ENCODE measurements at places on chromosomes 16 and 17.

- no peak for DNase-seq
Measured at GRCh38 chr16:87286839-87287626, 30.2 kb downstream of the C16orf95 start.

DNA sequence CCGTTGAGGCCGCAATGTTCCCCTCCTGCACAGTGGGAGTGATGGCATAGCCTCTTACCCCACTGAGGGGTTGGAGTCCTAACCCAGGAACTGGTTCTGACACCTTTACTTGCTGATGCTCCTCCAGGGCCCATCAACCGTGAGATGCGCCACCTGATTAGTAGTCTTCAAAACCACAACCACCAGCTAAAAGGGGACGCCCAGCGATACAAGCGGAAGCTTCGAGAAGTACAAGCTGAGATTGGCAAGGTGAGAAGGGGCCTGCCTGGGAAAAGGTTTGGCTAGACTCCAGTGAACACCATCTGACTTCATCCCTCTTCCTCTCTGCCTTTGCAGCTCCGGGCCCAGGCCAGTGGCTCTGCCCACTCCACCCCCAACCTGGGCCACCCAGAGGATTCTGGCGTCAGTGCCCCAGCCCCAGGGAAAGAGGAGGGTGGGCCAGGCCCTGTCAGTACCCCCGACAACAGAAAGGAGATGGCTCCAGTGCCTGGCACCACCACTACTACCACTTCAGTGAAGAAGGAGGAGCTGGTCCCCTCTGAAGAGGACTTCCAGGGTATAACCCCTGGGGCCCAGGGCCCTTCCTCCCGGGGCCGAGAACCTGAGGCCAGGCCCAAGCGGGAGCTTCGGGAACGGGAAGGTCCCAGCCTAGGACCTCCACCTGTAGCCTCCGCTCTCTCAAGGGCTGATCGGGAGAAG lies 5.8 kb downstream of the RNF40 start:
- DNase-seq: no peak

- no peak for DNase-seq
Measured at GRCh38 chr17:2063261-2064146, 8.6 kb downstream of the HIC1 start.

DNA sequence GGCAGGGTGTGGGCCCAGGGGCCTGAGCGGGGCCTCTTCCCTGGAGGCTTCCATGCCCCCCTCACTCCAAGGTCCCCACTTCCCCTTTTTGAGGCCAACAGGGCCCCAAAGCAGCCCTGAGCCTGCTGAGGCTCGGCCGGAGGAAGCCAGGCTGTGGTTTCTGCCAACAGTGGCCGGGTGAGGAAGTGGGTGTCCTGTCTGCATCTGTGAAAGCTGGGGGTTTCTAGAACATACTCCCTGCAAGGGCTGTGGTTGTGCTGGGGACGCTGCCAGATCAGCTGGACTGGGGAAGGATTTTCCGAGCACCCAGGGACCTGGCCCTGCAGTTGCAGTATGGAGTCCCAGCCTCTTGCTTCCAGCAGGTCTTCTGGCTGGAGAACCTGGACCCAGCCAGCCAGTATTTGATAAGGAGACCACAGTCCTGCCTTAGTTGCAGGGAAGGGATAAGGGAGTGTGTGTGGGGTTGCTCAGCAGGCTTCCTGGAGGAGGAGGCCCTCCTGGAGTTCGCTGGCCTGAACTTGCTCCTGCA lies 15.7 kb downstream of the ADCY7 start:
- peak; percentile 31 for DNase-seq

GRCh38 chr16:4828567-4829321 lies 18.3 kb downstream of the GLYR1 start:
- no peak for DNase-seq

DNA sequence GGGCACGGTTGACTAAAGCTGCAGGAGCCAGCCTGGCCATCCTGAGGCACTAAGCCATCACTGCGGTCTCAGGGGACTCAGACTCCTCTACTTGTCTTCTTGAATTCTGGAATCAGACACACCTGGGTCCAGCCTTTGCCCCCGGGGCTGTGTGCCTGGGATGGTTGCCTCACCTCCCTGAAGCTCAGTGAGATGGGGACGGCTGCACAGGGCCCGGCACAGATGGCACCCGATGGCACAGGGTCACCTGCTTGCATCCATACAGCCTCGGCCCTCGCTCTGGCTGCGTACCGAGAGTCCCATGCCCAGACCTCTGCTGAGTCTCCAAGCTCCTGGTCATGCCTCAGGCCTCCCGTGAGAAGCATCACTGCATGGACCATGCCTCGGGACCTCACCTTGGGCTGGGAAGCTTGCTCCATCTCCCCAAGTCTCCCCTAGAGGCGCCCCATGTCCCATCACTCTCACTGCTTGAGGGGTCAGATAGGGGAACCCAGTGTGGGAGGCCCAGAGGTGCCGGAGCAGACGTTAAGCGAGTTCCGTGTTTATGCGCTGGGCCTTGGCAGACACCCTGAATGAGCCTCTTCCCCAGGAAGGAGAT lies 316.3 kb downstream of the SEC14L1 start:
- no peak for DNase-seq

- no peak for DNase-seq
Measured at GRCh38 chr17:37659925-37660324, 16.7 kb upstream of the DDX52 start.

DNA sequence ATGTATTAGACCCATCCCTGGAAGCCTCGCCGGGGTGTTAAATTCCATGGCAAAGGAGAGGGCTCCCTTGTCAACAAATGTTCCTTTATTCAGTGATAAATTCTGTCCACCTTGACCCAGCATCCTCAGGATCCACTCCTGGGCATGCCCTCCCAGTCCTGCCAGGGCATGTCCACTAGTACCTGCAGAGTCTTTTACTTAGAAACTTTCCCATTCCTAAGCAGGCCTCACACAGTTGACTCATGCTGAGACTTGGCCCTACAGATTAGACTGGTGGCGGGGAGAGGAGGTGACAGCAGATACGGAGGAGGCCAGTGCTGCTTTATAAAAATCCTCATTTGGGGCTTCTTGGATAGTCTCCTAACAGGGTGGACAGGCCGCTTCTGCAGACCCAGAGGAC lies 88.8 kb downstream of the CYLD start:
- DNase-seq: no peak

- DNase-seq: no peak
Measured at GRCh38 chr16:77617996-77618395, 104.3 kb upstream of the NUDT7 start.

DNA sequence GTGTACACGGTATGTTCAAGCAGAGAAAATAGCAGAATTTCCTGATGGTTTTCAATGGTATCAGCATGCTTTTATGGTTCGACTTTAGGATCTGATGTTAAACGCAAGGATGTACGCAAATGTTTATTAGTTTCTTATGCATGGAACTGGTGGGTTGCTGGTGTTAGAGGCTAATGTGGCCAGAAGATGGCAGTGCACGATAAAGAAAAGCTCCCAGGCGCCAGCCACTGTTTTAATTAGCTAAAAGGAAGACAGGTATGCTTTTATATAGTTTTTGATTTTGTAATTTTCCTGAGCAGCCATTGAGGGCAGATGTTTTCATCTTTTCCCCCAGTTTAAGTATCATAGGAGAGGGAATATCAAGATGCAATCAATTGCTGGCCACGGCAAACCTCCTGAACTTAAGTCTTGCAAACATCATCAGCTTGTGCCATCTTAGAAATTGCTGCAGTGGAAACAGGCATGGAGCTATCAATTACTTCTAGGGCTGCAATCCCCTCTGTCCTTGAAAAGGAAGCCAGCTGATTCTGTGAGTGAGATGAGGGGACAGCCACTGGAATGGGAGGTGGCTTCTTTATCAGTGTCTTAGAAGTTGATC lies 648.5 kb upstream of the RBFOX1 start:
- no peak for DNase-seq

DNA sequence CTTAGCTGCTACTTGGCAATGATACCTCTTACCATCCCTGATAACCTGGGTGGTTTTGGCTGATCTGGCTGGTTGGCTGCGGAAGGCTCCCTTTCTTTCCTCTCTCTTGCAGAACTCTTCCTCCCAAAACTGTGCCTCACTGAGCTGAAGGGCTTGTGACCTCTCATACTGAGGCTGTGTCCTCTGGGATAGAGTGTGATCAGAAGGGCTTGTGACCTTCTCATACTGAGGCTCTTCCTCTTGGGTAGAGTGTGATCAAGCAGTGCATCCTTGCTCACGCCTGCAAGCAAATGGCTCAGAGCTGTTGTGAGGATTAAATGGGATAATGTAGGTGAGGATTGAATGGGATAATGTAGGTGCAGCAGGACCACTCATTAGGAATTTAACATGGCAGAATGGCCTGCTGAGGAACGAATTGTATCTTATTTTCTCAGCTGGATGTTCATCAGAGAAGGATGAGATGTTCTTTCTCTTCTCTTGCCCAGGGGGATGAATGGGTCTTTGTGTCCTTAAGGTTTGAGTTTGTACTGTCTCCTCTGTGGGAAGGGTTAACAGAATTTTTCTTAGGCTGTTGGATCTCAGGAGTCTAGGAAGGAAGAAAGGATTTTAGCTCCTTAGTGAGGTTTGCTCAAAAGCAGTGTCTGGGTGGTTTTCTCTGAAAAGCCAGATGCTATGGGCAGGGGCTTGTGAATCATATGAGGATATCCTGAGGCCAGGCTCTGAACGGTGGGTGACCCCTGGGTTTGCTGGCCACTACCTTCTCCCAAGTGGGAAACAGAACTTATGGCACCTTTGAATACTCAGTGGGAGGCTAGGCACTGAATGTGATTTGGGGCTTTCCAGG lies 130.0 kb upstream of the HS3ST2 start:
- DNase-seq: no peak

- no peak for DNase-seq
Measured at GRCh38 chr17:1730326-1731193, 6.1 kb downstream of the WDR81 start.

GRCh38 chr16:30874244-30874820 lies 19.5 kb downstream of the BCL7C start:
- DNase-seq: no peak

DNA sequence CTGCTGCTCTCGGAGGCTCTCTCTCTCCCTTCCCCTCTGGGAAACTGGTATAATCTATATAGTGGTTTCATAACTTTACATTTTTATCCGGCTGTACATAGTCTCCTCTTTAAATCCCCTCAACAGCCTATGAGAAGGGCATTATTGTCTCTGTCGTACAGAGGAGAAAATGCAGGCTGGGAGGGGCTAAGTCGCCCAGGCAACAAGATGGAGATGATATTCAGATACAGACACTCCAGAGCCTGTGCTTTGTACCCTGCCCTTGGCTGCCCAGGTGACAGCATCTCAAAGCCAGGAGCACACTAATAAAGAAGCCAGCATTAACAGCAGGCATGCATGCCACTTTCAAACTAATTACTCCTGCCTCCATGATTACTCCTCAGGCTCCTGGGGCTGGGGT lies 4.7 kb upstream of the EIF1 start:
- no peak for DNase-seq

- DNase-seq: no peak
Measured at GRCh38 chr16:27189335-27189972, 13.9 kb upstream of the KDM8 start.

DNA sequence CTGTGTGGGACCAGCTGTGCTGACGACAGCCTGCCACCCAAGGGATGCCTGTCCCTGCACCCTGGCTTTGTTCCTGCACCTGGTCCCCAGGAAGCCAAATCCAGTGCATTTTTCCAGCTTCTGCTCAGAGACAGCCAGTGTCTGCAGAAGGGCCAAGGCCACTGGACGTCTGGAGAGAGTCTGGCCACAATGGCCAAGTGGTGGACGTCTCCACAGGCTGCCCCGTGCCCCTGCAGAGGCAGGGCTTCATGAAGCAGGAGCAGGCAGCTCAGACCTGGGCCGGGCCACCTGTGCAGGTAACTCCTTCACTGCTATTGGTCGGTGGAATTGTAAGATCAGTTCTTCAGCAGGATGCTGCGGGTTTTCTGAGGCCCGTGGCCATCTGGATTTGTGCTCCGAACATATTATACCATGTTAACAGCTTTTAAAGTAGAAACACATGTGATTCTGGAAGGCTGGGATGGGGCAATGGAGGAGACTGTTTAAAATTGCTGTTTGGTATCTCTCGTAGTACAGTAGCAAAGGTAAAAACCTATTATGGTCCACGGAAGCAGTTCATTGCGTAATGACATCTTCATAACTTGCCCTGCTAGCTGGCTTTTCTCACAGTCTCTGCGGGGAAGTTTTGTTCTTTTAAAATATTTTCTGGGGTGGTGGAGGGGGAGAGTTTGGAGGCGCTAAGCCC lies 185.3 kb downstream of the CCDC182 start:
- no peak for DNase-seq

GRCh38 chr17:76867578-76868175 lies 527 bp upstream of the MGAT5B start:
- DNase-seq: no peak

GRCh38 chr16:48201515-48202201 lies 42.4 kb upstream of the LONP2 start:
- no peak for DNase-seq

DNA sequence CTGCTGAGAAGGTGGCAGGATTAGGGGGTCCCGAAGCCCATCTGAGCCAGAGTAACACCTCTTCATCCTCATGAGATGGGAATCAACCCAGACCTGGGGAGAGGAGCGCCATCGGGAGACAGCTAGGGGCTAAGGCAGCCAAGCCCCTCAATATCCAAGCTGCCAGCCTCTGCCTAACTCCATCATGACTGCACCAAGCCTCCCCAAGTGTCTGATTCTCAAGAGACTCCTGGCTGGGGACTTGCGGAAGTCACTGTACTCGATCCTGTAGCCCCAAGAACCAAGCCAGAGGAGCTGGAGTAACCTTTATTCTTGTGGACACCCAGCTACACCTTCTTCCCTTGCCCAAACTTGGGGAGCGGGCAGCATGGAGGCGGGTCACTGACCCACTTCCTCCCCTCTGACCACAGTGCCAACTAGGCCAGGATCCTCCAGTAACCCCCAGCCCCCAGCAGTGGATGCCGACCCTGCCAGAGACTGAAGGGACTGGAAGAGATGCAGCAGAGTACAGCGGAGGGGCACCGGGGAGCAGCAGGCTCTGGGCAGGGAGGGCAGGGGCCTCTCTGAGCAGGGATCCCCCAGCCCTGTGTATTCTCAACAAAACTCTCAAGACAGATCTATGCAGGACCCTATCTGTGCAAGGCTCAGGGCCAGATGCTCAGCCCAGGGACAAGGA lies 13.3 kb downstream of the HDAC5 start:
- no peak for DNase-seq

DNA sequence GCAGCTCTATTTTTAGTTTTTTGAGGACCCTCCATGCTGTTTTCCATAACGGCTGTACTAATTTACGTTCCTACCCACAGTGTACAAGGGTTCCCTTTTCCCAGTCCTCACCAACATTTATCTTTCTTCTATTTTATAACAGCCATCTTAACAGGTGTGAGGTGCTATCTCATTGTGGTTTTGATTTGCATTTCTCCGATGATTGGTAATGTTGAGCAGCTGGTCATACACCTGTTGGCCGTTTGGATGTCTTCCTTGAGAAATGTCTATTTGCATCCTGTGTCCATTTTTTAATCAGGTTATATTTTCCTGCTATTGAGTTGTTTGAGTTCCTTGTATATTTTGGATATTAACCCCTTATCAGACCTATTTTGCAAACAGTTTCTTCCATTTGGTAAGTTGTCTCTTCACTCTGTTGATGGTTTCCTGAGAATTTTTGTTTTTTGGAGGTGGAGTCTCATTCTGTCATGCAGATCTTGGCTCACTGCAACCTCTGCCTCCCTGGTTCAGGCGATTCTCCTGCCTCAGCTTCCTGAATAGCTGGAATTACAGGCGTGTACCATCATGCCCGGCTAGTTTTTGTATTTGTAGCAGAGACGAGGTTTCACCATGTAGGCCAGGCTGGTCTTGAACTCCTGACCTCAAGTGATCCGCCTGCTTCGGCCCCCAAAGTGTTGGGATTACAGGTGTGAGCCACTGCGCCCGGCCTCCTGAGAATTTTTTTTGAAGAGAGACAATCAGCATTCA lies 279.6 kb downstream of the SNX29 start:
- DNase-seq: no peak

- DNase-seq: no peak
Measured at GRCh38 chr16:6193718-6194117, 1096.1 kb upstream of the EEF2KMT start.

GRCh38 chr16:14015948-14016347 lies 55.2 kb upstream of the MRTFB start:
- DNase-seq: no peak
